Heart right ventricle (tissue), 16 donors: ENCODE measurements at places on chromosomes 6 and 20. TPM values are rescaled to one million over a fixed set of nuclear protein-coding genes. Genes with fewer than 3 reads are reported as not detected.
A peak's percentile ranks its signal among the peaks of the same experiment; 100 is the strongest.

Gene TRAPPC3L
- total RNA-seq: 0.24 TPM

GRCh38 chr20:47088335-47088734 is 193.7 kb downstream of the EYA2 start:
- no peak for DNase-seq

DNA sequence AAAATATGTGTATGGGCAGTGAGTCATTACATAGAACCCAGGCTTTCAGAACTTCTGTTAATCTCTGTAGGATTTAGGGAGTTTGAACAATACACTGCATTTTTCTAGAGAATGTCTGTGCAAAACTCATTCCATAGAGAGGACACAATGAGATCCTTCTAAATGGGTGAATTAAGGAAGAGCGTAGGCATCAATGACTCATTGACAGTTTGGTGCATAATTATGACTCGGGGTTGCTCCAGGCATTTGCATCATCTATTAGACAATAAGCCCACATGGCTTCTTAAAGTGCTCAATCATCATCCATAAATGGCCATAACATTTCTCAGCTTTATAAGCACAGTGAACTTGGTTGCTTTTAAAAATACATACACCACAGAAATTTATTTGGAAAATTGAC is 625.5 kb downstream of the CDH26 start:
- DNase-seq: no peak

- DNase-seq: peak; percentile 48
These were observed 11.5 kb downstream of the ITPR3 start for GRCh38 chr6:33632558-33633039.

DNA sequence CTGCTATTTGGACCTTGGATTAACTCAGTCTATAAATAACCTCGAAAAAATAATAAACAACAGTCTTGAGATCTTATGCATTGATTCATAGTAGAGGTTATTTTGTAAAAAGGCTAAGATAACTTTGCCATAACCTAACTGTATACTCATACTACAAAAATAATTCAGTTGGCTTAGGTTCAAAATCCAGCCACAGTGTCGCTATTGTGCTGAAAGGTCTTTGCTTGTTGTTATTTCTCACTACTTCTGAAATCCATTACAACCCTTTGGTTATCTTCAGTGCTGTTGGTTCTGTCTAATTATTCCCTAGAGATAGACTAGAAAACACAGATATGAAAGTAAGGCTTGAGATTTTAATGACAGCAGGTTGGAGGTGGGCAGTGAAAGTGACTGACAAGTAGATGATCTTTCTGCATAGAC is 74.4 kb downstream of the MKKS start:
- DNase-seq: no peak

DNA sequence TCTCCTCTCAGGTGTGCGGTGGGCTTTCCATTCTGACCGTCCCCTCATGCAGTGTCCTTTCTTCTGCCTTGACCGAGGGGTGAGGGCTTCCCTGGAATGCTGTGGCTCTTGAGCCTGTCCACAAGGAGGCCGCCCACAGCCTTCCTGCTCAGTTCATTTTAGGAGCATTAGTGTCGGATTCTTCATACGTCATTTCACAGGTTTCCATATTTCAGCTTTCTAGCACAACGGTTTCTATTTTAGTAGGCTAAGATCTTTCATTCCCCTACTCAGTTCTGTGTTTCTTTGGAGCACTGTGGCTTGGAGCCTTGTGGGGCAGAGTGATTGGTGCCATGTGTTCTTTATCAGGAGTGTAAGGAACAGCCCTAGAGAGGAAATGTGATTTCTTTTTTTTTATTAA is 5.5 kb downstream of the PPP1R3G start:
- no peak for DNase-seq

GRCh38 chr20:54174457-54175175 is 830 bp upstream of the CYP24A1 start:
- DNase-seq: no peak

DNA sequence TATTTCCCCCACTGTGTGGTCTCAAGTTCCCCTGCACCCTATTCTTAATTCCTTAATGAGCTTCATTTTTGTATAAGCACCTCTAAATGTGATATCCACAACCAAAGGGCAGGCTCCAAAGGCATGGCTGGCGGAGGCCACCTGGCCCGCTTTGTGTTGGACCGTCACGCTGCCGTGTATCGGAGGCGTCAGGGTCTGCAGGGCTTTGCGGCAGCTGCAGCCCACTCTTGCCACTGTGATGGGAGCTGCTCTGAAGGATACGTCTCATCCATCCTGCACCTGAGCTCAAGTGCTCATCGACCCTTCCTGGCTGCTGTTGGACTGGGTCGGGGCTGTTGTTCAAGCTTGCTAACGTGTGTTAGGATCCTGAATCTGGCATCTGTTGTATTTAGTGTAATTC is 177.6 kb downstream of the ARID1B start:
- no peak for DNase-seq

GRCh38 chr6:125066964-125067363 is 86.6 kb upstream of the TPD52L1 start:
- no peak for DNase-seq
